ENCODE measurements at places on chromosomes 3 and 15. TPM values are rescaled to one million over a fixed set of nuclear protein-coding genes. Genes with fewer than 3 reads are reported as not detected.

- DNase-seq, result no peak
- H3K4me1 ChIP-seq, result peaks cover 12% of the 10 kb centered on the region
- no peak overlapping the region for H3K4me3 ChIP-seq
- peaks cover 5% of the 10 kb centered on the region for H3K27me3 ChIP-seq
Observed at GRCh38 chr3:11095932-11096265, 58.4 kb upstream of the HRH1 start.

LINGO1 gene
- total RNA-seq, result not detected

NDN gene
- total RNA-seq, result 2.4 TPM

CALML4 gene
- 13.5 TPM for total RNA-seq

STT3B gene
- total RNA-seq, result 143 TPM

DNA sequence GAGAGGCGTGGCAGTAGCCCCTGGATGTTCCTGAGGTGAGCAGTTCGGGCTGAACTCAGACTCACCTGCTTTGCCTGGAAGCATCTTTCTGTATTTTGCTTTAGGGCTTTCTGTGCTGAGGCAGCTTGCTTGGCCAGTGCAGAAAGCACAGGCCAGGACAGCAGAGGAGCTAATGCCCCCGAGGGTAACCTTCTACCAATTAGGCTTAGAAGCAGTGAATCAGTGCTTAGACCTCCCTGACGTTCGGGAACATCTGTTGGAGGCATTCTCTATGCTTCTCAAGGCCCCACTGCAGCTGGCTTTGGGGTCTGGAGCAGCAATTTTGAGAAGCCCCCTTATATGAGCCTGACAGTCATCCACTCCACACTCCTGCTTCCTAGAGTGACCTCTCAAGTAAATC lies 350.7 kb upstream of the PROK2 start:
- H3K4me3 ChIP-seq, result no peak overlapping the region
- no peaks in the 10 kb centered on the region for H3K27me3 ChIP-seq
- no peak for DNase-seq
- H3K4me1 ChIP-seq, result peaks cover 37% of the 10 kb centered on the region

HIGD2B gene
- total RNA-seq, result not detected

GRCh38 chr3:156433910-156434309 lies 121.0 kb downstream of the SSR3 start:
- H3K36me3 ChIP-seq, result no peaks in the 10 kb centered on the region
- peaks cover 21% of the 10 kb centered on the region for H3K27me3 ChIP-seq
- DNase-seq, result no peak
- no peak overlapping the region for H3K27ac ChIP-seq
- H3K4me3 ChIP-seq, result no peak overlapping the region
- H3K4me1 ChIP-seq, result no peaks in the 10 kb centered on the region

NPAP1 gene
- not detected for total RNA-seq

PLOD2 gene
- total RNA-seq, result not detected

CEP70 gene
- total RNA-seq, result 15.9 TPM

- no peaks in the 10 kb centered on the region for H3K36me3 ChIP-seq
- H3K4me1 ChIP-seq, result no peaks in the 10 kb centered on the region
- DNase-seq, result no peak
- H3K27me3 ChIP-seq, result no peaks in the 10 kb centered on the region
- no peak overlapping the region for H3K27ac ChIP-seq
- no peak overlapping the region for H3K4me3 ChIP-seq
Observed at GRCh38 chr3:25009665-25010064, 418.4 kb upstream of the RARB start.

CFAP20DC gene
- total RNA-seq, result 2.0 TPM

RFC4 gene
- 105 TPM for total RNA-seq

DNA sequence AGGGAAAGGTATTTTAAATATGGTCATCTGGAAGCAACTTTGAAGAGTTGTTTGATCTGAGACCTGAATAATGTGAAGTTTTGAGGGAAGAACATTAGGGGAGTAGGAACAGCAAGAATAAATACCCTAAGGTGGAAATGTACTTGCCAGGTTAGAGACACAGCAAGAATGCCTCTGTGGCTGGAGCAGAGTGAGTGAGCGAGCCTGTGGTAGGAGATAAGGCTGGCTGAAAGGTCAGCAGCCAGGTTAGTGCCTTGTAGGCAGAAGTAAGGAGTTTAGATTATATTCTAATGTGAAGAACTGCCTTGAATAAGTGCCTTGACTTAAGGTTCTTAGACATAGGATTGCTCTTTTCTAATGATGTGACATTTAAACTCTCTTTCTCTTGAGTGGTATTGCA lies 18.3 kb downstream of the LRRC49 start:
- no peaks in the 10 kb centered on the region for H3K4me1 ChIP-seq
- H3K36me3 ChIP-seq, result no peaks in the 10 kb centered on the region
- no peak overlapping the region for H3K27ac ChIP-seq
- DNase-seq, result no peak

GRCh38 chr3:53244271-53244670 lies 11.6 kb downstream of the TKT start:
- no peak overlapping the region for H3K27ac ChIP-seq
- H3K27me3 ChIP-seq, result no peaks in the 10 kb centered on the region
- peaks cover 19% of the 10 kb centered on the region for H3K4me1 ChIP-seq
- no peak for DNase-seq
- no peak overlapping the region for H3K4me3 ChIP-seq
- H3K36me3 ChIP-seq, result peaks cover 15% of the 10 kb centered on the region

CYP8B1 gene
- not detected for total RNA-seq

LAMB2 gene
- not detected for total RNA-seq

NANOGP8 gene
- not detected for total RNA-seq

- no peaks in the 10 kb centered on the region for H3K4me1 ChIP-seq
- DNase-seq, result no peak
- H3K27me3 ChIP-seq, result peaks cover 3% of the 10 kb centered on the region
- no peaks in the 10 kb centered on the region for H3K36me3 ChIP-seq
Observed at GRCh38 chr3:58722561-58722960, 56.0 kb upstream of the FAM3D start.

DNA sequence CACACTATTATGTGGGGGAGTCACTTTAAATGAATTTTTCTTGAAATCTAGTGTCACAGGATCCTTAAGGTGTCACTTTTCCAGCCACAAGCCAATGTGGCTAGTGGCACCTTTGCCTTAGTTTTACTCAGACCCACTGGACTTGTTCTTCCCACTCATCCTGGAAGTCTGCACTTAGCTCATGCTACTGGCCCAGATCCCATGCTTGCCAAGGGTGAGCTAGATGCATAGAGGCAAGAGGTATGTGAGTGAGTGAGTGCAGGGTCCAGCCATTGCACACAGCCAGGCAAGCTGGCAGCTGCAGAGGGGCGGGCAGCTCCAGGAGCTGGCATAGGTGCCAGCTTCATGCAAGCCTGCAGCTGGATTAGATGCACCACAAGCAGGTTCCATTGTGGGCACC lies 81.0 kb downstream of the CGGBP1 start:
- H3K4me1 ChIP-seq, result no peaks in the 10 kb centered on the region
- no peak for DNase-seq
- peaks cover 9% of the 10 kb centered on the region for H3K27me3 ChIP-seq
- H3K4me3 ChIP-seq, result no peak overlapping the region
- H3K36me3 ChIP-seq, result no peaks in the 10 kb centered on the region

DNA sequence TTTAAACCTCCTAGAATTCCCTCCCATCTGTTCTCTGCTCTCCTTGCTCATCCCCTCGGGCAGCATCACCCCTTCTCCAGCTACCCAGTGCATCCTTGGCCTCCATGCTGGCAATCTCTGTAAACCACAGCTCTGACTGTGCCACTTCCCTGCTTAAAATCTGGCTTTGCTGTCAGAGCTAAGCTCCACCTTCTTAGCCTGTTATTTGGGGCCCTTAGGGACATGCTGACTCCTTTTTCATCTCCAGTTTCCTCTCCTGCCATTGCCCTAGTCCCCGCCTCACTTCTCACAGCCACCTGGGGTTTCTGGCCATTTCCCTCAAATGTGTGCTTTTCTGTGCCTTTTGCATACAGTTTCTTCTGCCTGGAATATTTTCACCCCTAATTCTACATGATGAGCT lies 5.7 kb downstream of the SLC6A20 start:
- no peak overlapping the region for H3K4me3 ChIP-seq
- peaks cover 4% of the 10 kb centered on the region for H3K4me1 ChIP-seq
- peaks cover 67% of the 10 kb centered on the region for H3K27me3 ChIP-seq
- no peak for DNase-seq

- no peaks in the 10 kb centered on the region for H3K27me3 ChIP-seq
- H3K27ac ChIP-seq, result no peak overlapping the region
- H3K4me3 ChIP-seq, result no peak overlapping the region
- no peaks in the 10 kb centered on the region for H3K36me3 ChIP-seq
- DNase-seq, result no peak
Observed at GRCh38 chr3:173109143-173109542, 31.9 kb downstream of the SPATA16 start.

- H3K36me3 ChIP-seq, result no peaks in the 10 kb centered on the region
- DNase-seq, result no peak
- H3K4me1 ChIP-seq, result no peaks in the 10 kb centered on the region
Observed at GRCh38 chr3:120469440-120469839, 18.6 kb upstream of the FSTL1 start.

DNA sequence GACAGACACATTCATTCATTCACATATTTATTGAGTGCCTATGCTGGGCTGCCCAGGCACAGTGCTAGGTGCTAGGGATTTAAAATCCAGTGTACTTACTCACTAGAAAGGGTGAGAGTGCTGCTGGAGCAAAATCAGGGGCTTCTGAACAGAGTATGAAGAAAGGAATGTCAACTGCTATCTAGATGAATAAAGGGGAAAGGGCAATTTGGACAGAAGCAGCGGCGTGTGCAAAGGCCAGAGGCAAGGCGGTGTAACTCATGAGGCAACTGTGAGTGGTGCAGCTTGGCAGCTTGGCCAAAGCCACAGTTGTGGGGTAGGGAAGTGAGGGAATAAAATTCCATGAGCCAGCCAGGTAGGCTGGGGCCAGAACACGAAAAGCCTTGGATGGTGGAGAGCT lies 76.7 kb downstream of the RAD18 start:
- H3K36me3 ChIP-seq, result peaks cover 47% of the 10 kb centered on the region
- no peak overlapping the region for H3K4me3 ChIP-seq
- H3K27me3 ChIP-seq, result no peaks in the 10 kb centered on the region
- no peak for DNase-seq

DNA sequence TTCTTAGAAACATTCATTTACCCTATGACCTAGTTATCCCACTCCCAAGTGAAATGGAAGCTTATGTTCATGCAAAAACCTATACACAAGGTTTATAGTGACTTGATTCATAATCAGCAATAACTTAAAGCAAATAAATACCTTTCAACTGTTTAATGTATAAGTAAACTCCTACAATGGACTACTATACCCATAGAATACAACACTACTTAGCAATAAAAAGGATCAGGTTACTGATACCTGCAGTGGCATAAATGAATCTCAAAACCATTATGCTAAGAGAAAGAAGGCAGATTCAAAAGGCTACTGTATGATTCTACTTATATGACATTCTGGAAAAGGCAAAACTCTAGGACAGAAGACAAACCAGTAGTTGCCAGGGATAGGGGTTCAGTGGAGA lies 8.3 kb upstream of the POLR2M start:
- peaks cover 11% of the 10 kb centered on the region for H3K4me1 ChIP-seq
- H3K4me3 ChIP-seq, result no peak overlapping the region
- DNase-seq, result no peak
- no peaks in the 10 kb centered on the region for H3K36me3 ChIP-seq
- H3K27me3 ChIP-seq, result peaks cover 24% of the 10 kb centered on the region
- H3K27ac ChIP-seq, result no peak overlapping the region

DNA sequence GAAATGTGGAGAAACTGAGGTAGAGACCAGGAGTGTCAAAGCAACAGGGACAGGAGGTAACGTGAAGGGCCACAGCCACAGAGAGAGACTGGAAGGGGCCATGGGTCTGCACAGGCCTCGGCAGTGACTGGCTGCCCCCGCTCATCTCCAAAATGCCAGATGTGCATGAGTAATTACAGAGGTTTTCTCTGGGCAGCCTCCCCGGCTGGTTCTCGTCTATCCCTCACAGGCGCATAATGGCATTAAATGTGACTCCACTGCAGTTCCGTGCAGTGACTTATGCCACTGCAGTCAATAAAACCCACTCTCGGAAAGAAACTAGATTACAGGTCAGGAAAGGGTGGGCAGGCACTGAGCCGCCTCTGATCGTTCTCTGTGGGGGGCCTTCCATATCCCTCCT lies 74.7 kb downstream of the WDR76 start:
- H3K27ac ChIP-seq, result no peak overlapping the region
- no peaks in the 10 kb centered on the region for H3K36me3 ChIP-seq
- no peak for DNase-seq
- no peaks in the 10 kb centered on the region for H3K27me3 ChIP-seq

- peaks cover 16% of the 10 kb centered on the region for H3K4me1 ChIP-seq
- no peak overlapping the region for H3K27ac ChIP-seq
Observed at GRCh38 chr15:77057685-77058084, 13.2 kb downstream of the TSPAN3 start.

- no peak for DNase-seq
- no peak overlapping the region for H3K27ac ChIP-seq
- no peak overlapping the region for H3K4me3 ChIP-seq
- H3K4me1 ChIP-seq, result no peaks in the 10 kb centered on the region
- H3K36me3 ChIP-seq, result no peaks in the 10 kb centered on the region
Observed at GRCh38 chr15:93474728-93475127, 385.7 kb upstream of the RGMA start.

DNA sequence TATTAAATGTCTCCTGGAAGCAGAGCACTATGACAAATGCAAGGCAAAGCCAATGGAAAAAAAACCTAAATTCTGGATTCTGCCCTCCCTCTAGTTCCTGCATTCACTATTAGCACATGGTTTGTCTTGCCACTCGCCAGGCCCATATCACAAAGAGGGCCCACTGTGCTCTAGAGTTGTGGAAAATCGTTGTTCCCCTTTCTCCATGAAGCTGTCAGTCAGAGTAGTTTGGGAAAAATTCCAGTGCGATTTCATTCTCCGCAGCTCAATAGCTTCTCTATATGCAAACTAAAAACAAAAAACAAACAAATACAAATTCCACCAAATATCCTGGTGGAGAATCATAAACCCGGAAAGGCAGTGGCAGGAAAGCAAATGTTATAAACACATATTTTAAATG lies 77.3 kb downstream of the RORA start:
- peaks cover 51% of the 10 kb centered on the region for H3K27me3 ChIP-seq
- DNase-seq, result no peak
- peaks cover 3% of the 10 kb centered on the region for H3K4me1 ChIP-seq
- H3K27ac ChIP-seq, result no peak overlapping the region

DNA sequence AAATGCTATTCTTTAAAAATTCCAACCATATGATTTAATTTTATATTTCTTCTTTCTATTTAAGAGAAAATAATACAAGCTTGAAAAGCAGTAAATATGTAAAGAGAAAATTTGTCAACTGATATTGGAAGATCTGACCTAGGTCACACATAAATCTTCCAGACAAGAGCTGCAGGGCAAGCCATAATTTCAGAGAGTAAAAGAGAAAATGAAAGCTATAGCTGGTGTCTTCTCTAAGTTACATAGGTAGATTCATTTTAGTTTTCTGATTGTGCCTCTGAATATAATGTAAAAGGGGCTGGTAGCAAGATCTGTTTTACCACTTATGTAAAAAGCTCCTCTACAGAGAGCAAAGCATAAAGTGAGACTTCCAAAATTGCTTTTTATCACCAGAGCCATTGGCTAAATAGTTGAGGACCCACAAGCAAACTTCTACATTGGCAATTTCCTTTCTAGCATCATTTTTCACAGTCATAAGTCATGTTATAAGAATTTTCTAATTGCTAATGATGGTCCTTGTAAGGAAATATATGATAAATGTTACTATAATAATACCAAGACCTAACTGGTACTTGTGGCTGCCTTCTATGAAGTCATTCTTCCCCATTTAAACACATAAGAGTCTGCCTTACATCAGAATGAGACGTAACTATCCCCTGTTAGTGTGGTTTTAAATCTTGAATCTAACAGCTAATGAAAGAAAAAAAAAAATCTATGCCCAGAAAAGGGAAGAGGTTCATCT lies 80.8 kb upstream of the SKOR1 start:
- H3K4me3 ChIP-seq, result no peak overlapping the region
- H3K4me1 ChIP-seq, result peaks cover 53% of the 10 kb centered on the region
- no peak for DNase-seq
- H3K36me3 ChIP-seq, result peaks cover 7% of the 10 kb centered on the region
- H3K27me3 ChIP-seq, result no peaks in the 10 kb centered on the region
- peak overlapping the region; percentile 73 for H3K27ac ChIP-seq

CHL1 gene
- total RNA-seq, result not detected
